ENCODE measurements at places on chromosomes 7 and 10. TPM values are rescaled to one million over a fixed set of nuclear protein-coding genes. Genes with fewer than 3 reads are reported as not detected.

GRCh38 chr10:101897633-101898032 lies 54.0 kb upstream of the KCNIP2 start:
- no peak overlapping the region for H3K27ac ChIP-seq
- no peaks in the 10 kb centered on the region for H3K4me1 ChIP-seq
- DNase-seq = no peak
- H3K36me3 ChIP-seq = peaks cover 4% of the 10 kb centered on the region
- H3K27me3 ChIP-seq = no peaks in the 10 kb centered on the region
- no peak overlapping the region for H3K4me3 ChIP-seq

DNA sequence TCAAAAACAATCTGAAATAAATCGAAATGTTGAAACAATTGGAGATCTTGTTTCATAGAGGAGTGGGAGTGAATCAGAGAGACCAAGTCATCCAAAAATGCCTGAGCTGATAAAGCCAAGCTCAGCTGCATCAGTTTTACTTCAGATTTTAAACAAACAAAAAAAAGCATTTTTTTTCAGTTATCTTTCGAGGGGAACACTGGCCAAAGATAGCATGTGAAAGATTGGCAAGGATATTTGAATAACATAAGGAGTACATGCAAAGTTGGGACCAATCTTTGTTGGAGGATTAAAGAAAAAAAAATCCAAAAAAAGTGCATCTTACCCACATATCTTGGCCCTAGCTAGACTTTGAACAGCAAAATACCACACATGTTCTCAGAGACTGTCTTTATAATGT lies 47.2 kb downstream of the RHOBTB1 start:
- H3K4me1 ChIP-seq = no peaks in the 10 kb centered on the region
- H3K27me3 ChIP-seq = no peaks in the 10 kb centered on the region
- no peak overlapping the region for H3K27ac ChIP-seq
- H3K36me3 ChIP-seq = no peaks in the 10 kb centered on the region
- DNase-seq = no peak
- no peak overlapping the region for H3K4me3 ChIP-seq

- no peak overlapping the region for H3K4me3 ChIP-seq
- no peaks in the 10 kb centered on the region for H3K36me3 ChIP-seq
- no peak overlapping the region for H3K27ac ChIP-seq
- H3K4me1 ChIP-seq = peaks cover 14% of the 10 kb centered on the region
- H3K27me3 ChIP-seq = no peaks in the 10 kb centered on the region
- DNase-seq = no peak
These were observed 65.3 kb upstream of the SMNDC1 start for GRCh38 chr10:110370006-110370405.

- H3K4me3 ChIP-seq = no peak overlapping the region
- no peaks in the 10 kb centered on the region for H3K4me1 ChIP-seq
- no peaks in the 10 kb centered on the region for H3K27me3 ChIP-seq
- DNase-seq = no peak
- no peaks in the 10 kb centered on the region for H3K36me3 ChIP-seq
These were observed 495.2 kb upstream of the LRRN3 start for GRCh38 chr7:110595694-110596093.

- H3K36me3 ChIP-seq = no peaks in the 10 kb centered on the region
- no peaks in the 10 kb centered on the region for H3K27me3 ChIP-seq
- no peaks in the 10 kb centered on the region for H3K4me1 ChIP-seq
- DNase-seq = no peak
- H3K4me3 ChIP-seq = no peak overlapping the region
These were observed 99.4 kb downstream of the GRM8 start for GRCh38 chr7:127153315-127153714.

DNA sequence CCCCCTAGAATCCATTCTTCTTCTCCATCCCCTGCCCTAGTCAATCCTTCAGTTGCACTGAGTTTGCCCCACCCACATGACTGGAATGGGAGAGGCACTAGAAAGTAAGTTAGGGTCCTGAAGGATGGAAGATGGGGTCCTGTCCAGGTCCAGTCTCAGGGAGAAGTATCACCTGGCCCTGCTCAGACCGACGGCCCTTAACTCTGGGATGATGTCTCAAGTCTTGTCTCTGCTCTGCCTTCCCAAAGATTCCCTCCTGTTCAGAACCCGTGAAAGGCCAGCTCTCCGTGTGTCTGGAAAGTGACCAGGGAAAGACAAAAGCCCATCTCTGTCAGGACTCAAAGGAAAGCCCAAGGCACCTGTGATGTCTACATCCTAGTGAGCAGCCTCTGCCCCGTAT lies 88.8 kb downstream of the OAT start:
- H3K4me1 ChIP-seq = no peaks in the 10 kb centered on the region
- H3K4me3 ChIP-seq = no peak overlapping the region
- H3K27ac ChIP-seq = no peak overlapping the region
- no peaks in the 10 kb centered on the region for H3K27me3 ChIP-seq
- no peak for DNase-seq

- H3K36me3 ChIP-seq = no peaks in the 10 kb centered on the region
- no peak overlapping the region for H3K4me3 ChIP-seq
- H3K4me1 ChIP-seq = no peaks in the 10 kb centered on the region
- DNase-seq = no peak
These were observed 2.4 kb downstream of the CD36 start for GRCh38 chr7:80640846-80641245.

DNA sequence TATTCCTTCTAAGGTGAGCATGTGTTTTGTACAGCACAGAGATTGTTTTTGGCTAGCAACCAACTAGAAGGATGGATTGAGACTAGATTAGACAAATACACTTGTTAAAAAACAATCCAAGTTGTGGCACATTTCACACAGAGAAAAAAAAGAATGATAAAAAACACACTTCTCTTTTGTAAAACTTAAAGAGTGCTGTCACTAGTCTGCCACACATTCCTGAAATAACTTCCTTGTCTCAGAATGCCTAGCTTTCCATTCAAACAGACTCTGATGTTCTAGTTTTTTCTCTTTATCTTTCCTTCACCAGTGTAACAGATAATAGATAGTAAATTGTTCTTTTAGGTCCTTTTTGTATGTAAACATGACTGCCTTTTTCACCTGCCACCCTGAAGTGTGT lies 11.4 kb downstream of the DLD start:
- no peak overlapping the region for H3K4me3 ChIP-seq
- H3K27me3 ChIP-seq = no peaks in the 10 kb centered on the region
- no peak overlapping the region for H3K27ac ChIP-seq
- no peak for DNase-seq

DNA sequence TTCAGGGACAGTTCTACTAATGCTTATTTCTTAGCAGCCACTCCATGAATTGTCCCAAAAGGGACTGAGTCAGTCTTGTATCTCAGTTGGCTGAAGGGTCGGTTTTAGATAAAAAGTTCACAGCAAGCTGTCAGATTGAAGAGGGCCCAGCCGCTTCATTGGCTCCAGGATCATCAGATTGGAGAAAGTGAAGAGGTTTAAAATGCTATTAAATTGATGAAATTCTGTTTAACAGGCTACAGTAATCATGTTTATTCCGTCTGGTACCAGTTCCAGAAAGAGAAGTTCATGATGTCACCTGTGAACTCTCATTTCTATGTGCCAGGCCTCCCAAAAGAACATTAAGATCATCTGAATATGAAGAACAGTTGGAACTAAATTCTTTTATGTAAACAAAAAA lies 294.4 kb upstream of the BMPER start:
- H3K36me3 ChIP-seq = no peaks in the 10 kb centered on the region
- H3K4me3 ChIP-seq = no peak overlapping the region
- no peak for DNase-seq

DNA sequence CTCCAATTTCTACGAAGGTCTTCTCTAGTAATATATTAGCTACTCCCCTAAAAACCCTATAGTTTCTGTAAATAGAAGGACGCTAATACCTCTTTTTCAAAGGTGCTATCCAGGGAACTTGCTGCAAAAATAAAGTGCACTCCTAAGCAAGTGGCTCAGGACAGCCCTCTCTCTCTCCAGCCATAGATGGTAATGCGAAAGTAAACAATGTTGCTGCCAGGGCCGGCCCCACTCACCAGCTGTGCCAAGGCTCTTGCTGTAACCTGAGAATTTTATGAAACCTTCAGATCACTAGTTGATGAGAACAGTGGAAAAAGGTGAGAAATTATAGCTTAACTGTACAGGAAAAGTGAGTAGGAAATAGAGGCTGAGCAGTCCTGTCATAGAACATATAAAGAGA lies 10.9 kb upstream of the TAS2R39 start:
- no peak overlapping the region for H3K27ac ChIP-seq
- H3K27me3 ChIP-seq = no peaks in the 10 kb centered on the region
- no peaks in the 10 kb centered on the region for H3K36me3 ChIP-seq
- no peak for DNase-seq

GRCh38 chr7:107694386-107694785 lies 33.8 kb downstream of the SLC26A4 start:
- no peaks in the 10 kb centered on the region for H3K4me1 ChIP-seq
- H3K27ac ChIP-seq = no peak overlapping the region
- no peak for DNase-seq
- no peaks in the 10 kb centered on the region for H3K27me3 ChIP-seq
- H3K4me3 ChIP-seq = no peak overlapping the region
- no peaks in the 10 kb centered on the region for H3K36me3 ChIP-seq

GRCh38 chr7:68929781-68930261 lies 668.5 kb upstream of the AUTS2 start:
- H3K27ac ChIP-seq = no peak overlapping the region
- H3K36me3 ChIP-seq = no peaks in the 10 kb centered on the region
- no peaks in the 10 kb centered on the region for H3K4me1 ChIP-seq
- H3K4me3 ChIP-seq = no peak overlapping the region
- H3K27me3 ChIP-seq = no peaks in the 10 kb centered on the region

DNA sequence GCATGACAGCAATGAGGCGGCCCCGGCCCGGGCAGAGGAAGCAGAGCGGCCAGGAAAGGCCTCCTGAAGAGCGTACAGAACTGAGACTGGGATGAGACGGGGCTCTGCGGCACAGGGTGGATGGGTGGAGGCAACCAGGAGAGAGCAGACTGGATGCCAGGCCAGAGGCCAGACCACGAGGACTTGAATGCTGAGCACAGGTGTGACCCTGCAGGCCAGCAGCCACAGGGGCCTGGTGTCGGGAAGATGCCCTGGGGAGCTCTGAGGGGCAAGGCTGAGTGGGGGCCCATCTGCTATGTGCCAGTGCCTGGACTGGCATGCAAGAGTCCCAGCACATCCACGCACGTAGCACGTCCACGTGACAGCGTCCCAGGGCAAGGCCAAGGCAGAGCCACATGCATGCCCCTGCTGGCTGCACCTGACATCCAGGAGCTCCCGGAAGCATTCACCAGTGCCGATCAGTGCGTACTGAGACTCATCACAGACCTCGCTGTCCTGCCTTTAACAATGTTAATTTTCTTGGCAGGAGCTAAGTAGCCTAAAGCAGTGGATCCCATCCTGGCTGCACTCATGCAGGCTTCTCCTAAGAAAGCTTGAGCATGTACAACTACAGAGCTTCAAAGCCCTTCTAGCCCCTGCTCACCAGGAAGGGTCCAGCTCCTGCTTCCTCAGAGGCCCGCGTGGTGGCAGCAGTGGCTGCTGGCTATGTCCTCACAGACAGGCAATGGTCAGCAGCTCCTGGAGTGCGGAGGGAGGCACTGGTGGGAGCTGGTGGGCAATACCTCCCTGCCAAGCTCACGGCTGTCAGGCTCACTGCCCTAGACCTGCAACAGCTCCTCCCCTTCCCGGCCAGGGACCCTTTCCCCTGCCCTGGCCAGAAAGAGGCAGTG lies 18.0 kb downstream of the GRID1 start:
- no peak for DNase-seq
- no peaks in the 10 kb centered on the region for H3K27me3 ChIP-seq
- H3K27ac ChIP-seq = no peak overlapping the region
- no peaks in the 10 kb centered on the region for H3K4me1 ChIP-seq
- H3K36me3 ChIP-seq = no peaks in the 10 kb centered on the region
- no peak overlapping the region for H3K4me3 ChIP-seq

- H3K27ac ChIP-seq = peak overlapping the region; percentile 68
- no peaks in the 10 kb centered on the region for H3K36me3 ChIP-seq
- H3K4me1 ChIP-seq = no peaks in the 10 kb centered on the region
- no peak overlapping the region for H3K4me3 ChIP-seq
These were observed 76.8 kb downstream of the CTBP2 start for GRCh38 chr10:125083576-125083920.

- no peaks in the 10 kb centered on the region for H3K36me3 ChIP-seq
- DNase-seq = no peak
- H3K27me3 ChIP-seq = no peaks in the 10 kb centered on the region
- H3K27ac ChIP-seq = no peak overlapping the region
- H3K4me1 ChIP-seq = no peaks in the 10 kb centered on the region
These were observed 159.8 kb downstream of the WNT2 start for GRCh38 chr7:117163101-117163500.

DNA sequence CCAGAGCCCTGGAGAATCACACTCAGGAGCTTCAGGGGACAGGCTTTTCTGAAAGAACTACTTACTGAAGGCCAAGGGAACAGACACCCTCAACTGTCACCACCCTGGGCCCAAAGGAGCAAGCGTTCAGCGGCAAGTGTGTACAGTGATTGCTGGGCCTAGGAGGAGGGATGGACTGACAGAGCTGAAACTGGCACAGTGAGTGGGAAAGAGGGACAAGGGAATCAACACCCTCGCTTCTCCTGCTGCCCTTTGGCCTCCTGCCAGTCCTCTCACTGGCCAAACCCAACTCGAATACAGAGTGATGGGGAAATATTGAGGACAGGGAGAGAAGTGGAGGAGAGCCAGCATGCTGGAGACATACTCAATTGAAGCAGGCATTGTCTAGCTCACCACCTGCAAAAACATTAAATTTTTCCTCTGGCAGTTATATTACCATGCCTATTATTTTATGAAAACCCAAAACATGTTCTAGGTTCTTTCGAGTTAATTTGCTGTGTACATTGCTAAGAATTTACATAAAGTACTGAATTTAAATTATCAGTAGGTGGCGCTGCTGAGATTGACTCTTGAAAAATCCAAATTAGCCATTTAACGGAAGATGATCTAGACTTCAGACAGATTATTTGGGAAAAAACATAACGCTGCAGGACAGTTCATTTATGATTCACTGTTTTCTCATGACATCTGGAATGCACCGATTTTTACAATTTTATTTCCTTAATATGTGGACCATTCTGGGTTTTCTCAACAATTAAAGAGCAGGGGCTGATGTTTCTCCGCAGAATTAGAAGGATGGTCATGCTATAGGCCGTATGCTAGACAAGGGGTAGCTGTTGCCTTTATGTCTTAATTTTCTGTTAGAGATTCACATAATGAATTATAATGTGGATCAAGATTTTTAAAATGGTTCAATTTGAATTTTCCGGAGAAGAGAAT lies 14.7 kb upstream of the TMEM236 start:
- H3K4me1 ChIP-seq = no peaks in the 10 kb centered on the region
- DNase-seq = no peak
- H3K4me3 ChIP-seq = no peak overlapping the region
- H3K27ac ChIP-seq = no peak overlapping the region
- H3K27me3 ChIP-seq = no peaks in the 10 kb centered on the region
- H3K36me3 ChIP-seq = no peaks in the 10 kb centered on the region

- H3K27ac ChIP-seq = no peak overlapping the region
- H3K4me3 ChIP-seq = no peak overlapping the region
- no peaks in the 10 kb centered on the region for H3K4me1 ChIP-seq
- no peak for DNase-seq
These were observed 31.6 kb downstream of the DYDC1 start for GRCh38 chr10:80324891-80325364.

Gene HIPK2
- total RNA-seq = 16.6 TPM

Gene SPDYE5
- total RNA-seq = not detected

Gene BLVRA
- total RNA-seq = 10.7 TPM

Gene SPDYE11
- total RNA-seq = not detected

Gene ITIH5
- total RNA-seq = 6.3 TPM

Gene INMT
- 3.2 TPM for total RNA-seq

Gene AASS
- total RNA-seq = 28.5 TPM

Gene PTF1A
- not detected for total RNA-seq

Gene RAPGEF5
- 111 TPM for total RNA-seq

Gene HSPA12A
- 8.8 TPM for total RNA-seq

Gene GATA3
- 0.80 TPM for total RNA-seq

All from Peyer's patch (tissue), 4 donors.